IPS DF 6.9 (cell line): ENCODE measurements at places on chromosomes 16 and 17.

DNA sequence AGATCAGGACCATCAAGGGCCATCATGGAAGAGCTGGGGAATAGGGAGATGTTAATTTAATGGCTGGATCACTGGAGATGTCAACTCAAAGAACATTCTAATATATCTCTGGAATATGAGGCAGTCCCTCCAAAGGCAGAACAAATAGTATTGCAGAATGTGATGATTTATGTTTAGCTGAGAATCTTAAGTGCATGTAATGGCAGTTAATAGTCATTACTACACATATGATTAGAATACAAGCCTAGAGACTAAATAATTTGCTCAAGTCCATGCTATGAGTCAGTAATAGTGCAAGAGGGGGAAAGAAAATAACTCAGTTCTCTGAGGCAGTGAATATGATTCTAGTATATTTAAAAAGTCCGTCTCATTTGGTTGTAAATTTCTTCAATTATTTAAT is 32.3 kb downstream of the SNTB2 start:
- DNase-seq: no peak
- H3K4me1 ChIP-seq: no peaks in the 10 kb centered on the region
- H3K36me3 ChIP-seq: no peaks in the 10 kb centered on the region
- H3K27ac ChIP-seq: no peak overlapping the region
- H3K27me3 ChIP-seq: no peaks in the 10 kb centered on the region

DNA sequence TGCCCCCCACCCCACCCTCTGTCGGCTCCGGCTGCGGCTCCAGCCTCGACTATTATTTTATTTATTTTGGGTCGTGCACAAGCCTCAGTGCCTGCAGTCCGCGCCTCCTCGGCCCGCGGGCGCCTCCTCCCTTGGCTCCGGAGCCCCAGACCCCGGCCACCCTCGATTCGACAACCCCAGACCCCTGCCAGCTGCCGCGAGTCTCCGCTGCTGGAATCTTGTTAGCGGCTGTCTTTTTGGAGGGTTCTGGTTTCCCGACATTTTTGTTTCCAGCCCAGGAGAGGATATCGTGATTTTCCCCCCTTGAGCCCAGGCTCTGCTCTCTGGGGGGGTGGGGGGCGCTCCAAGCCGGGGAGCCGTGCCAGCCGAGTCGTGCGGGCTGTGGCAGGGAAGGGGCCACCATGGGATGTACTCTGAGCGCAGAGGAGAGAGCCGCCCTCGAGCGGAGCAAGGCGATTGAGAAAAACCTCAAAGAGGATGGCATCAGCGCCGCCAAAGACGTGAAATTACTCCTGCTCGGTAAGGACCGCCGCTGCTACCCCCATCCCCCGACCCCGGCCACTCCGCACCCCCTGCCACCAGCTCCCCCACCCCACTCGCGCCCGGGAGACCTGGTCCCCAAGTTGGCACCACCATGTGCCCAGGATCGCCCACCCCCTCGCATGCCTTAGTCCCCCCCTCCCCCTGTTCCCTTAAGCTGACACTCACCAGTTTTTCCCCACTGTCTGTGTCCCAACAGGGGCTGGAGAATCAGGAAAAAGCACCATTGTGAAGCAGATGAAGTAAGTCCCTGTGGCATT is 746 bp downstream of the GNAO1 start:
- H3K36me3 ChIP-seq: no peaks in the 10 kb centered on the region
- H3K27me3 ChIP-seq: peaks cover 3% of the 10 kb centered on the region; the same call in 1 of the 2 replicates
- H3K27ac ChIP-seq: no peak overlapping the region
- peak overlapping the region; percentile 59; the same call in 1 of the 2 replicates for H3K4me3 ChIP-seq

GRCh38 chr16:969508-970385 is 1.0 kb downstream of the LMF1 start:
- no peak for DNase-seq
- peaks cover 2% of the 10 kb centered on the region; the same call in 1 of the 2 replicates for H3K27me3 ChIP-seq
- no peaks in the 10 kb centered on the region; the same call in 1 of the 2 replicates for H3K36me3 ChIP-seq

DNA sequence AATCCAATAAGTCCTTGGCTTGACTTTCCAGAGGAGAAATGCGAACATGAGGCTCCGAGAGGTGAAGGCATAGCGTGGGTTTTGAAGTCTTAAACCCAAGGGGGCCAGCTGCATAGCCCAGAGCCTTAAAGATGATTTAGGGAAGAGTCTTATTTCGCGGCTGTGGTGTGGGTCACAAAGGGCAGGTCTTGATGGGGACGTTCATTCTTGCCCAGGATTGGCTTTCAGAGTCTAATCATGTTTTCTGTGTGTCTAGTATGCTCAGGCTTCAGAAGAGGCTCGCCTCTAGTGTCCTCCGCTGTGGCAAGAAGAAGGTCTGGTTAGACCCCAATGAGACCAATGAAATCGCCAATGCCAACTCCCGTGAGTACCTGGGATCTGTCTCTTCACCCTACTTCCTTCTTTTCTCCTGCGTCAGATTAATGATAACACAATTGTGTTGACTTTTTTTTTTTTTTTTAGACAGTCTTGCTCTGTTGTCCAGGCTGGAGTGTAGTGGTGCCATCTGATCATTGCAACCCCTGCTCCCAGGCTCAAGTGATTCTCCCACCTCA is 951 bp downstream of the RPL19 start:
- peak overlapping the region; percentile 95; the same call in 1 of the 2 replicates for H3K4me3 ChIP-seq
- peaks cover 2% of the 10 kb centered on the region; the same call in 1 of the 2 replicates for H3K4me1 ChIP-seq
- DNase-seq: no peak
- no peaks in the 10 kb centered on the region for H3K27me3 ChIP-seq
- H3K27ac ChIP-seq: no peak overlapping the region
- H3K36me3 ChIP-seq: peaks cover 35% of the 10 kb centered on the region

DNA sequence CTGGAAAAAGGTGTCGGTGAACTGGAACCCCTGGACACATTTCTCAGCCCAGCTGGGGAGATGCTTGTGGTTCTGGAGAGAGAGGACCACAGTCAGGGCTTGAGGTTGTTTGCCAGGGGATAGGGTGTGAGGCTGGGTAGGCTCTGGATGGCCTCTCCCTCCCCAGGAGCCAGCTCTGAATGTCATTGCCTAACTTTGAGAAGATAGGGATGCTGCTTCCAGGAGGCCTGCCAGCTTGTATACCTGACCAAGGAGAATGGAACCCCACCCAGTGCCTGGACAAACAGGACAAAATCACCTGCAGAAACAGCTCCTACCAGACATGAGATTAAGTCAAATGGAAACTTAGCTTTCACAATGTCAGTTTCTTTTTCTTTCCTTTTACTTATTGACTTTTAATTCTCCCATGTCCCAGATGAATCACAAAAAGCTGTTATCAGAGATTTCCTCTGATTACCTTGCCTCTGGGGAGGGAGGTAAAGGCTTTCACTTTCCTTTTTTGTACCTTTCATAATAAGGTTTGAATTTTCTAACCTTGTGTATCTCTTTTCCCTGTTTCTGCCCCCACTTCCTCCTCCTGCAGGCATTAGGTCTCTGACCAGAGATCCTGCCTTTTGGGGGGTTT is 29.8 kb upstream of the PLLP start:
- H3K27me3 ChIP-seq: no peaks in the 10 kb centered on the region
- H3K36me3 ChIP-seq: no peaks in the 10 kb centered on the region
- DNase-seq: no peak
- H3K4me3 ChIP-seq: no peak overlapping the region
- 0 out of 2 replicates have a peak, but pooled peaks cover 3% of the 10 kb centered on the region for H3K4me1 ChIP-seq

GRCh38 chr17:38363016-38363415 is 11.4 kb downstream of the SOCS7 start:
- H3K4me3 ChIP-seq: no peak overlapping the region
- H3K27ac ChIP-seq: no peak overlapping the region
- peaks cover 2% of the 10 kb centered on the region for H3K4me1 ChIP-seq
- DNase-seq: no peak

DNA sequence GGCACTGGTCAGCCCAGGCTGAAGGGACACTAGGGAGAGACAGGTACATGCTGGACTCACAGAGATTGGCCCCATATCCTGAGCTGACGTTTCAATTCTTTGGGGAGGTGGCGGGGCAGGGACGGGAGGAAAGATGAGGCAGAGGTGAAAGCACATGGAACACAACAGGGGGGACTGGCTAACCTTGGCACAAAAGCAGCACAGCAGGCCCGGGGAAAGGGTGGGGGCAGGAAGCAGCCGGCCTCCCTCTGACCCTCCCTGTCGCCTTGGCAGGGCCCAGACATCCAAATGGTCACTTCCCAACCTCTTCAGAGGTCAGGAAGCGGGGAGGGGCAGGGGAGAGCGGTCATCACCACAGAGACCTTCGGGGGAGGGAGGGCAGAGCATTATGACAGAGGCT is 6.6 kb downstream of the VAT1 start:
- H3K4me1 ChIP-seq: peaks cover 7% of the 10 kb centered on the region; the same call in 1 of the 2 replicates
- H3K27me3 ChIP-seq: no peaks in the 10 kb centered on the region
- H3K4me3 ChIP-seq: no peak overlapping the region
- H3K27ac ChIP-seq: no peak overlapping the region
- peaks cover 27% of the 10 kb centered on the region for H3K36me3 ChIP-seq

DNA sequence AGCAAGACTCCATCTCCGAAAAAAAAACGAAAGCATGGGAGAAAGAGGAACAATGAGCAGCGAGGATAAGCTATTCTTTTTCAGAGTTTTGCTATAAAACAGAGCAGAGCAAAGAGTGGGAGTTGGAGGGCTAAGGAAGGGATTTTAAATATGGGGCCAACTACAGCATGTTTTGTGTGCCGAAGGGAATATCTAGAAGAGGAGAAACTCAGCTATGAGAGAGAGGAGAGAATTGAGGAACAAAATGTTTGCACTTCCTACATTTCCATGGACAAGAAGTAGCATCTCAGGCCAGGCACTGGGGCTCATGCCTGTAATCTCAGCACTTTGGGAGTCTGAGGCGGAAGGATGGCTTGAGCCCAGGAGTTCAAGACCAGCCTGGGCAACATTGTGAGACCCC is 13.1 kb upstream of the GRB2 start:
- H3K27ac ChIP-seq: no peak overlapping the region
- no peaks in the 10 kb centered on the region for H3K36me3 ChIP-seq
- no peak for DNase-seq
- no peaks in the 10 kb centered on the region for H3K4me1 ChIP-seq
- H3K4me3 ChIP-seq: no peak overlapping the region
- no peaks in the 10 kb centered on the region for H3K27me3 ChIP-seq

DNA sequence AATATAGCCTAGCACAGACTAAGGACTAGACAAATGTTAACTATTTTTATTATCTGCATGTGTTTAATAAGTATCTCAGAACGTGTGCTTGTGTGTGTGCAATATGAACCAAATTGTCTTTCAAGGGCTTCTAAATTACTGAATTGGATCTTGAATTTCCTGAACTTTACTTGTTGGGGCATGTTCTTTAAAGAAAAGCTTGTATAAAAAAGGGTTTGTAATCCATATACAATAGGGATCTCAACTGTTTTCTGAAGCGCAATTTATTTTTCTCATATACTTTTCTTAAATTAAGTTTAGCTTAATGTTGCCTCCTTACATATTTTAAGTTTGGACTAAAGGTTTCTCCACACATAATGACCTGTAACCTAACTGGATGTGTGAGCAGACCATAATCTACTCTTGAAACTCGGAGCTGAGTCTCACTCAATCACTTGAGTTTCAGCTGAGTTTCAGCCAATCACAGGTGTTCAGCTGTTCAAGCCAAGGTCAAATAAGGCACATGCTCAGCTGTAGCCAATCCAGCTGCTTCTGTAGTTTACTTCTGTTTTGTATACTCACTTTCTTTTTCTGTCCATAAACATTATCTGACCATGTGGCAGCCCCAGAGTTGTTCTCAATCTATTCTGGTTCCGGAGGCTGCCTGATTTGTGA is 72.3 kb downstream of the CDK5R1 start:
- no peaks in the 10 kb centered on the region for H3K36me3 ChIP-seq
- no peak for DNase-seq
- H3K4me1 ChIP-seq: no peaks in the 10 kb centered on the region
- H3K27ac ChIP-seq: no peak overlapping the region

- H3K4me1 ChIP-seq: no peaks in the 10 kb centered on the region
- 0 out of 2 replicates have a peak, but pooled peaks cover 5% of the 10 kb centered on the region for H3K36me3 ChIP-seq
- H3K4me3 ChIP-seq: no peak overlapping the region
- no peak for DNase-seq
- no peaks in the 10 kb centered on the region for H3K27me3 ChIP-seq
These were observed 59.9 kb downstream of the SEC14L1 start for GRCh38 chr17:77200711-77201110.

DNA sequence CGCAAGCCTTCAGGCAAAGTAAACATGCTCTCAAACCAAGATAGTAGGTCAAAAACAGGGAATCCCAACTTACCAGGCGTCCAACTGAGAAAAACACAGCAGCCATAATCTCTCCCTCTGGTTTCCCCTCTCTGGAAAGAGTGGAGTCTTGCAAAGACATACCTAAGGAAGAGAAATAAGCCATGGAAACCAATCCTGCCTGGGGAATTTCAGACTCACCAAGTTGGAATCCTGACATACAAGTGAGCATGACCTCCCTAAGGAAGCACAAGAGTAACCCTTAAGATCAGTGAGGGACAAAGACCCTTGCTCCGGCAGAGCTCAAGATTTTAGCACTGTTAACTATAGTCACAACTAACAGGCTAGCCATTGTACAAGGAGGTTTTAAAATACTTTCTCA is 4.1 kb downstream of the ZNF624 start:
- H3K36me3 ChIP-seq: no peaks in the 10 kb centered on the region
- no peaks in the 10 kb centered on the region for H3K4me1 ChIP-seq
- H3K27ac ChIP-seq: no peak overlapping the region
- no peaks in the 10 kb centered on the region for H3K27me3 ChIP-seq

DNA sequence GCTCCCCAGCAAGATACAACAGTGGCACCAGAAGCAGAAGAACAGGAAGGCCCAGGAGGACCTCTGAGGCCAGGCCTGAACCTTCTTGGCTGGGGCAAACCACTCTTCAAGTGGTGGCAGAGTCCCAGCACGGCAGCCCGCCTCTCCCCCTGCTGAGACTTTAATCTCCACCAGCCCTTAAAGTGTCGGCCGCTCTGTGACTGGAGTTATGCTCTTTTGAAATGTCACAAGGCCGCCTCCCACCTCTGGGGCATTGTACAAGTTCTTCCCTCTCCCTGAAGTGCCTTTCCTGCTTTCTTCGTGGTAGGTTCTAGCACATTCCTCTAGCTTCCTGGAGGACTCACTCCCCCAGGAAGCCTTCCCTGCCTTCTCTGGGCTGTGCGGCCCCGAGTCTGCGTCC is 11.9 kb downstream of the CES3 start:
- no peaks in the 10 kb centered on the region for H3K27me3 ChIP-seq
- no peaks in the 10 kb centered on the region for H3K4me1 ChIP-seq
- no peaks in the 10 kb centered on the region for H3K36me3 ChIP-seq
- no peak overlapping the region for H3K27ac ChIP-seq
- no peak for DNase-seq
- no peak overlapping the region; the same call in 1 of the 2 replicates for H3K4me3 ChIP-seq

DNA sequence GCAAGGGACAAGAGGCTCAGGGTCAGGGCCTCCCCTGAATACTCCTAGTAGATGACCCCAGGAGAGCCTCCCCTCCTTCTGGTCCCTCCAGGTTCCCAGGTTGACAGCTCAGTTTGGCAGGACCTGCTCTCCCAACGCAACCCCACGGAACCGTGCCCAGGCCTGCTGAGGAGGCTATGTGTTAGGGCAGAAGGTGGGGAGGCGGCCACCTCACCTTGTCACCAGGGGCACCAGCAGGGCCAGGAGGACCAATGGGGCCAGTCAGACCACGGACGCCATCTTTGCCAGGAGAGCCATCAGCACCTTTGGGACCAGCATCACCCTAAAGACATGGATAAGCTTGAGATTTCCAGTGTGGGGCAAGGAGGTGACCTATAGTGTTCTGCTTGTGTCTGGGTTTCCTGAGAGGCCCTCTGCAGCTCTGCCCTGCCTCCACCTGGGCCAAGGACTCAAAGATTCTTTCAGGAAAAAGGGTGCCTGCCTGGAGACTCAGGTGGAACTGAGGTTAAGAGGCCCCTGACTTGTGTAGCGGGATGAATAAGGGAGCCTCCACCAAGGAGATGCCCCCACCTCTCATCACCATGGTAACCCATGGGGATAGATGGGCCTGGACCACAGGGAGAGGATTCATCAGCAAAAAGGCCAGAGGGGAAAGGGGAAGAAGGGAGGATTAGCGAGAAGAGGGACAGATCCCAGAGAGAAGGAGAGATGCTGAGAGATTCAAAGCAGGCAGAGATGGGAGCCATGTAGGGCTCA is 10.7 kb downstream of the COL1A1 start:
- no peaks in the 10 kb centered on the region for H3K4me1 ChIP-seq
- no peaks in the 10 kb centered on the region for H3K27me3 ChIP-seq
- H3K27ac ChIP-seq: no peak overlapping the region
